ENCODE measurements at places on chromosomes 2 and 18.

DNA sequence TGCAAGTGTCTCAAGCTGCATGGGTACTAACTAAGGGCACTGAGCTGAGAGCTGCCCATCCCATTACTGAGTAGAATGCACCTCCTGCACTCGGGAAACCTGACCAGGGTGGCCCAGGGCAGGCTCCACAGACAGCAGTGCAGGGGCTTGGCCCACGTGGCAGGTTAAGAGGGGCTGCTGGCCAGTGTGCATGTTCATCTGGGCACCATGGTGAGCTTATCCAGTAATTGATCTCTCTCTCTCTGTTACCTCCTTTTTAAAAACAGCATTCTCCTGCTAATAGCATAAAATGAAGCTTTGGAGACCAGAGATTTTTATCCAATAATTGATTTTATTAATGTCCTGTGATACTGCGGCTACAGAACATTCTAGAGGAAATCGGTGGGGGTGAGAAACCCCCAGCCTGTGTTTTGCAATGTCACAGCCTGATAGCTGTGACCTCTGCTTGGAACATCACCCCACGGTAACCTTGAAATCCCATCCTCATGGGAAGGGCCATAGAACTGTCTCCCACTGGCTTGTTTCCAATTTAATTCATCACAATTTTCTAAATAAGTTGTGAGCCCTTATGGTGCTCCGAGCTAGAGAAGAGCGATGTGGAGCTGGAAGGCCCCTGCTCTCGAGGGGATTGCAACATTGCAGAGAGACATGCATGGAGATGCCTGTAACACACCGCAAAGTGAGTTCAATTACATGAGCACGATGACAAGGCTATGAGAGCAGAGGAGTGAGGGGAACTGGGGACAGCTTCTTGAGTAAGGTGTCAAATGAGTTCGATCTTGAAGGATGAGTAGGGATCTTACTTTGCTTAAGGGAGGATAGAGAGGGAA, 143.8 kb downstream of the GALNT14 start:
- no peak for DNase-seq
- no peak overlapping the region for H3K4me3 ChIP-seq
- H3K27ac ChIP-seq: no peak overlapping the region
- no peaks in the 10 kb centered on the region for H3K36me3 ChIP-seq

- H3K4me1 ChIP-seq: no peaks in the 10 kb centered on the region
- H3K27me3 ChIP-seq: no peaks in the 10 kb centered on the region
- no peaks in the 10 kb centered on the region for H3K36me3 ChIP-seq
- DNase-seq: no peak
- no peak overlapping the region for H3K27ac ChIP-seq
- H3K4me3 ChIP-seq: no peak overlapping the region
Observed at GRCh38 chr2:191358325-191359025, 113.3 kb downstream of the MYO1B start.

GRCh38 chr2:77488141-77488540, 34.0 kb downstream of the LRRTM4 start:
- no peaks in the 10 kb centered on the region for H3K27me3 ChIP-seq
- H3K27ac ChIP-seq: no peak overlapping the region
- no peak for DNase-seq
- no peaks in the 10 kb centered on the region for H3K36me3 ChIP-seq
- no peak overlapping the region for H3K4me3 ChIP-seq

DNA sequence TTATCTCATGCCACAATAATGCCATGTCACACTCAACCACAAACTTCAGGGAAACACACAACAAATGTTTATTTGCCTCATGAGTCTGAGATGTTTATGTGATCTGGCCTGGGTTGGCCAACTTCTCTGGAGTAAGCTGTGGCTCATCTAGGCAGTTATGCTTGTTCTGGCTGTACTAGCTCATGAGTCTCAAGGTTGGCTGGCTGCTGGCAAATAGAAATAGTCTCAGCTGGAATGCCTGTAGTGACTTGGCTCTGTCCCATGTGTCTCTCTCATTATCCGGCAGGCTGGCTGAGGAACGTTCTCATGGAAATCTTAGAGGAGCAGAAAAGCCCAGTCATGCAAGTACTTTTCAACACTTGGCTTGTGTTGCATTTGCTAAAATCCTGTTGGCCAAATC, 234.9 kb upstream of the CDH2 start:
- no peak for DNase-seq
- no peaks in the 10 kb centered on the region for H3K36me3 ChIP-seq
- no peak overlapping the region for H3K27ac ChIP-seq
- H3K4me3 ChIP-seq: no peak overlapping the region
- H3K27me3 ChIP-seq: no peaks in the 10 kb centered on the region

DNA sequence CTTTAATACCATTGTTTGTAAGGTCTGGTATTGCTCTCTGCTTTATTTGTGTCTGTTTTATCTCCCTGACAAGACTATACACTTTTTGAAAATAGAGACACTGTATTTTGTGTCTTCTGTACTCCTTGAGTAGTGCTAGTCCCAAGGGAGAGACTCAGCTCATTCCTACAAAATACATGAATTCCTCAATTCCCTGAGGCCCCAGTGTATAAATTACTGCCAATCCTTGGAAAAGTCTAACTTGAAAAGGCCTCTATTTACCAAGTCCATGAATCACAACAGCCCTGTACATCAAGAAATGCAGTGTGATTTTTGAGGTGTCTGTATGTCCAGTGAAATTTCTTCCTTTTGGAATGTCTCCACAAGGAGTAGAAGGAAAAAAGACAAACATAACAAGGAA, 34.9 kb upstream of the NEDD4L start:
- no peaks in the 10 kb centered on the region for H3K27me3 ChIP-seq
- no peak overlapping the region for H3K27ac ChIP-seq
- no peaks in the 10 kb centered on the region for H3K36me3 ChIP-seq
- DNase-seq: no peak
- H3K4me3 ChIP-seq: no peak overlapping the region
- H3K4me1 ChIP-seq: no peaks in the 10 kb centered on the region

GRCh38 chr2:39304200-39304599, 60.4 kb upstream of the CDKL4 start:
- no peak for DNase-seq
- no peaks in the 10 kb centered on the region for H3K27me3 ChIP-seq
- no peaks in the 10 kb centered on the region for H3K36me3 ChIP-seq
- no peak overlapping the region for H3K27ac ChIP-seq
- H3K4me3 ChIP-seq: no peak overlapping the region

GRCh38 chr2:238286095-238286494, 2.3 kb downstream of the PER2 start:
- no peaks in the 10 kb centered on the region for H3K36me3 ChIP-seq
- DNase-seq: no peak
- peaks cover 88% of the 10 kb centered on the region for H3K4me1 ChIP-seq
- no peaks in the 10 kb centered on the region for H3K27me3 ChIP-seq
- peak overlapping the region; percentile 92 for H3K4me3 ChIP-seq

DNA sequence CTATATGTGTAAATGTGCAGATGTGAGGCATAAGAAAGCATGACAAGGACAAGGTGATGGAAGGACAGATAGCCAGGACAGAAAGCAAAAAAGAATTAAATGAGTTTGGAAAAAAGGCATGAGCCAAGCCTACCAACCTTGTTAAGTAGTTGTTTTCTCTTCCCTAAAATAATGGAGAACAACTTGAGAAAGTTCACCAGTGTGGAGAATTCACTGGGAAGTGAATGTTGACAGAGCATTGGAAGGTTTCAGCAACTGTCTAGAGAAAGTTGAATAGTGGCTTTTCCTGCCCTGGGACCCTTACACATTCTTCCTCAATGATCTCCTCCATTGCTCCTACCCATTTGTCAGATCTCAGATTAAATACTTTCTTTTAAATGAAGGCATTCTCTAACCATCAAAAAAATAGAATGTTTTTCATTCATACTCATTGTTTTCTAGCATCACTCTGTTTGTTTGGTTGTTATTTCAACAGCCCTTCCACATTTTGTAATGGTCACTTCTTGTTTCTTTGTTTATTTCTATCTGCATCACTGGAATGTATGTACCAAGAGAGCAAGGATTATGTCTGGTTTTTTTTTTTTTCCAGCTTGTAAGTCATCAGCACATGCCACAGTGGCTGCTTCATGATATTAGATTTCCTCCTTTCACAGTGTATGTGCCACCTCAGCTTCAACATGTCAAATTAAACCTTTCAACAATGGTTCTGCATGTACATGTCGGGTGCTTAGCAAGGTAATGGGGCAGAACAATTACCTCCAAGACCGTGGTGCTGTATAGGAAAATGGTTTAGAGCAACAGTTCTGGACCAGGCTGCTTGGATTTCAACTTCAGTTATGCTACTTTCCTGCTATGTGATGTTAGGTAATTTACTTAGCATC, 586.0 kb upstream of the VRK2 start:
- no peak for DNase-seq
- H3K27ac ChIP-seq: no peak overlapping the region
- no peak overlapping the region for H3K4me3 ChIP-seq
- H3K36me3 ChIP-seq: no peaks in the 10 kb centered on the region
- no peaks in the 10 kb centered on the region for H3K4me1 ChIP-seq

DNA sequence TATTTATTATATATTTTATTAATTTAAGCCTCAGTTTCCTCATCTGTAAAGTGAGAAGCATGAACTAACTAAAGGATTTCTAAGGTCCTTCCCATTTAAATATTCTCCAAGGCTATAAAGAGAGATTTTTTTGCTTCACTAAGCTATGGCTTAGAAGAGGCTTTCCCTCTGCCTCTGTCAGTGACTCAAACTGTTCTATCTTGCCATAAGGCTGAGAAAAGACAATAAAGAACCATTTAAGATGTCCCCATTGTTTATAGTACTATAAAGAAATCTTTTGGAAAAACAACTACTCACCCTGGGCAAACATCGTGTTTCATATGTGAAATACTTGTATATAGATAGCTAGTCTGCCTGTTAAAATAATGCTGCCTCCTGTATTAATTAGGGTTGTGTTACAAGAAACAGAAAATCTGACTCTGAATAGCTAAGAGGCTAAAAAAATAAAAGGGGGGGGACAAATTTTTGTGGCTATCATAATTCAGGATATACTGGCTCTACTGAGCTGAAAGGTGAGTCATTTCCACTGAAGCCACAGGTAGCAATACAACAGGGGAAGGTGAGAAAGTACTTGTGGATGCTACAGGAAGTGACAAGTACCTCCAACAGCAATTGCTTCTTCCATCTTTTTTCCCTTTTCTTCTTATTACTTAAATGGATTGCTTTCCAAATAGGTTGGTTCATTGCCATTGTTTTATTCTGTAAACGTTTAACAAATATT, 25.4 kb downstream of the EPHA4 start:
- no peaks in the 10 kb centered on the region for H3K4me1 ChIP-seq
- H3K27me3 ChIP-seq: no peaks in the 10 kb centered on the region
- DNase-seq: no peak
- H3K27ac ChIP-seq: no peak overlapping the region

GRCh38 chr2:167863377-167863776, 384.0 kb downstream of the STK39 start:
- H3K4me3 ChIP-seq: no peak overlapping the region
- H3K27me3 ChIP-seq: no peaks in the 10 kb centered on the region
- no peaks in the 10 kb centered on the region for H3K4me1 ChIP-seq
- no peaks in the 10 kb centered on the region for H3K36me3 ChIP-seq
- no peak for DNase-seq
- no peak overlapping the region for H3K27ac ChIP-seq

DNA sequence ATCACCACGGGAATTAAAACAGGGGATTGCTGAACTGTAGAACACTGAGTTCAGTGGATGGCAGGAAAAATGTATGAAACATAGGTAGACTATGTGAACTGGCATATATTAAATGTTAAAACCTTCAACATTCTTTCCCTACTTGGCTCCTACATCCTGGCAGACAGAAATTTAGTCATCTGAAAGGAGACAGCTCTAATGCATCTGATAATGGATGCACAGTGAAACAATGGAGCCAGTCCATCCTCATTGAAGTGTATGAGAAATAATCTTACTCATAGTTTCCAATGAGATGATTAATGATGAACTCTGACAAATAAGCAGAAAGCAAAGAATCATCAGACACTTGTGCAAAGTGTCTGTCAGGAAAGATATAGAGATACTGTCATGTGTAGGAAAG, 1629.7 kb upstream of the TMEFF2 start:
- no peak overlapping the region for H3K4me3 ChIP-seq
- H3K27ac ChIP-seq: no peak overlapping the region
- no peaks in the 10 kb centered on the region for H3K36me3 ChIP-seq

- no peaks in the 10 kb centered on the region for H3K27me3 ChIP-seq
- peak overlapping the region; percentile 78 for H3K27ac ChIP-seq
- DNase-seq: no peak
Observed at GRCh38 chr2:226754821-226755604, 44.6 kb downstream of the IRS1 start.

GRCh38 chr18:61870151-61870550, 22.7 kb downstream of the RNF152 start:
- no peak overlapping the region for H3K27ac ChIP-seq
- no peak for DNase-seq
- H3K4me3 ChIP-seq: no peak overlapping the region

GRCh38 chr2:179264368-179265081, at the start of gene SESTD1:
SESTD1 (minus strand) TSS chr2:179264832; CDS start chr2:179191841, 72,991 bp downstream.
- no peaks in the 10 kb centered on the region for H3K27me3 ChIP-seq
- no peak for DNase-seq
- H3K27ac ChIP-seq: peak within 1 kb of the TSS; percentile 81
- peak within 1 kb of the TSS; percentile 79 for H3K4me3 ChIP-seq
- H3K4me1 ChIP-seq: peaks cover 22% of the 10 kb centered on the region
- no peaks in the 10 kb centered on the region for H3K36me3 ChIP-seq

DNA sequence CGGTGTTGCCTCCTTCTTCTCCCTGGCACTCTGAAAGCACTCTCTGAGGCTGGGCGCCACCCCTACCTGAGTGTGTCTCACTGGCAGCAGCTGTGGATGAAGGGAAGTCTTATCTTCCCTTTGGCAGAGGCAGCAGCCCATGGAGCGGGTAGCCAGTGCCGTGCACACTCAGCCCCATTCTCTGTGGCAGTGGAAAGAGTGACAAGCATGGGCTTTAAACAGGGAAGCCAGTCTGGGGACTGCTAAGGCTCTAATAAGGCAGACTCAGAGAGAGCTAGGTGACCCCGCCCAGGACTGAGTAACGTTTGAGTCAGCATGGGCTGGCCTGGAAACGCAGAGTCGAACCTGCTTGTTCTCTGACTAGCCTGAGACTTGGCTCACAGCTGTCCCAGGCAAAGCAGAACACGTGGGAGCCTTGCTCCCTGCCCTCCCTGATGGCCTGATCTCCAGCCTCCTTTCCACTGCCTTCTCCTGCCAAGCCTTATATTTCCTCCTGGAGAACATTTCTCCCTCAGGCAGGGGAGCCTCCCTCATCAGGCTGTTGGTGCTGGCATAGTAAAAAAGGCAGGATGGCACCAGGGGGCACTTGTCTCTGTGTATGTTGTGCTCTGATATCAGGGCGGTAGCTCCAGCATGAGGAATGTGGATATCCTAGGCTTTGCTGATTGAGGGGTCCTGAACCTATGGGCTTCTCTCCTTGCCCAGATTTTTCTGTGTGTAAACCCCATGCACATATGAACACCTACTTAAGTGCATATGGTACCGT, 93.9 kb upstream of the LGALSL start:
- H3K27ac ChIP-seq: peak overlapping the region; percentile 42
- peaks cover 34% of the 10 kb centered on the region for H3K4me1 ChIP-seq
- DNase-seq: peak; percentile 93
- no peaks in the 10 kb centered on the region for H3K36me3 ChIP-seq
- peak overlapping the region; percentile 7 for H3K4me3 ChIP-seq
- H3K27me3 ChIP-seq: no peaks in the 10 kb centered on the region

Measured in vagina (tissue), 2 donors.